ENCODE measurements at places on chromosomes 6 and 20.

DNA sequence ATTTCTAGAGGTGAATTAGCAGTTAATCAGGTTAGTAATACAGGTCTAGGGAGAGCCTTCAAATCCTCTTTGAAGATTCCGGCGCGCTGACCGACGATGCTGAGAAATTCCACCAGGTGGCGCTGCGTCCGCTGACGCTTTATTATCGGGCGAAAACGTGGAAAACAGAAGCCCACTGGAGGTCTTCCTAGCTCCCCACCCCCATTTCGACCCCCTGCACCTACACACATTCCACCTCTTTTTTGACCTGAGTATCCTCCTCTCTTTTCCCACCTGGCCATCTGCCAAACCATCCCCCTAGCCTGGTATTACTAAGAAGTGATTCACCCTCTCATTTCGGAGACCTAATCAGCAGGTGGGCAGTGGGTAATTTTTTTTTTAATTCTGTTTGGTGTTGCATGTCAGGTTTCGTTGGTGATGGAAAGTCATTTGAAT is 65.4 kb upstream of the RIN2 start:
- peak; percentile 7 for DNase-seq

GRCh38 chr6:139967497-139967896 is 593.0 kb upstream of the CITED2 start:
- no peak for DNase-seq

DNA sequence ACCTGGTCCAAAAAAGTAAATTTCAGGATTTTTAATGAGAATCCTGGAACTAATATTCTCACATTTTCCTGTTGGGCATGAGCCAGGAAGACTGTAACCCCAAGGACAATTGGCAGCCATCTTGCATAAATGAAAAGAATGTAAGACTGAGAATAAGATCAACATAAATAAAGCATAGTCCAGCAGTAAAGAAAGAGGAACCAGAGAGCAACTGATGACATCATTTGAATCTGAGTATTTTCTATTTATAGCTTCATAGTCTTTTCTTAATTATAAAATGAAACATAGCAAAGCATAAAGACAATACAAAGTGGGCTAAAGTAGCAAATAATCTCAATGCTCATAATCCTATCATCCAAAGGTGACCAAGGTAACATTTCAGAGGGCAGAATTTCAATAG is 26.6 kb upstream of the FBXL4 start:
- DNase-seq = no peak

DNA sequence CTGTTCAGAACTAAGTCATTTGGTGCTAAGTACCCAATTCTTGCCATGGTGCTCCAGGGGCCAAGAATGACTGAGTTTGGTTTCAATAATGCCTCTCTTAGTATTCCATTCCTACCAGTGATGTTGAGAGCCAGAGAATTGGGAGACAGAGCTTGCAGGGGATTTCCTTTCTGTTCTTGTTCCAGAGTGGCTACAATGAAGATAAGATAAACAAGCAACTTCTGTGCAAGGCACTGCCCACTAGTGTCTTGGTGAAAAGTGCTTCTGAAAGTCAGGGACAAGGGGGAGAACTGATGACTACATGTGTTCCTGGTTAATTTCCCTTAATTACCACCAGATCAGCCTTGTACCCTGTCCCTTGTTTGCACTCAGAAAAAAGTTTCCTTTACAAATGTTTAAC is 421.6 kb downstream of the BCKDHB start:
- DNase-seq = no peak

DNA sequence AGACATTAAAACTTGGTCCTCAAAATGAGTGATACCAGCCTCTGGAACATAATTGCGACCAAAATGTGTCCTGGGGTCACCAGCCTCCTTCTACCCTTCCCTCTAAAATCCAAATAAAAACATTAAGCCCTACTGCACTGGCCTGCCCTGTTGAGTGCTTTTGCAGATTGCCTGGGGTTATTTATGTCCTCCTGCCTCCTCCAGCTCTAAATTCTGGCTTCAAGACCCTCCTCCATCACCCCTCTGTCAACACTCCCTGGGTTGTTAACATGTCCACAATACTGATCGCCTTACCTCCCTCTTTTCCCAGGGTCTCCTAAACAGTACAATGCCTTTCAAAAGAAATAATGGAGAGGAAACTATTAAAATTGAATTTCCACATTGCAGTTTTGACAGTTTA is 327.5 kb downstream of the NRN1 start:
- DNase-seq = no peak

DNA sequence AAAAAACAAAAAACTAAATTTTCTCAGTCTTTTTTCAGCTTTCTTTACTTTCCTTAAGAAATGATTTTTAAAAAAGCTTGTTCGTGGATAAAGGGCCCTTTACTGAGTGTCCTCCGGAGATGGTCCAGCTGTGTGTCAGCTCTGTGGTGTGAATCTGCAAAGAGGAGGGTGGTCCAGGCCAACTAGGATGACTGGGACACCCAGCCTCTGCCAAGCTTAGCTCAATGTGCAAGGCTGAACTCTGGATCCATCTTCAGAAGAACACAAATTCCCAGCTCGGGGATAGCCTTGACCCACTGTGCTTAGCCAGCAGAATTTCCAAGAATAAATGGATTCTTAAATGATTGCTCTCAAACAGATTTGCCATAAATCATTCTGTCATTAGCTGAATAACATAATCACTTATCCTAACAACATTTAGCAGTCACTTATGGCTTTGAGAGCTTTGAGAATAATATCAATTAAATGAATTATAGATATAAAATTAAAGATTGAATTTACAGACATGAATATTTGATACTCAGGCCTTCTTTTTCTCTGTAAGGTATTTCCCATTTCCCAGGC is 14.2 kb upstream of the CALHM5 start:
- DNase-seq = no peak

DNA sequence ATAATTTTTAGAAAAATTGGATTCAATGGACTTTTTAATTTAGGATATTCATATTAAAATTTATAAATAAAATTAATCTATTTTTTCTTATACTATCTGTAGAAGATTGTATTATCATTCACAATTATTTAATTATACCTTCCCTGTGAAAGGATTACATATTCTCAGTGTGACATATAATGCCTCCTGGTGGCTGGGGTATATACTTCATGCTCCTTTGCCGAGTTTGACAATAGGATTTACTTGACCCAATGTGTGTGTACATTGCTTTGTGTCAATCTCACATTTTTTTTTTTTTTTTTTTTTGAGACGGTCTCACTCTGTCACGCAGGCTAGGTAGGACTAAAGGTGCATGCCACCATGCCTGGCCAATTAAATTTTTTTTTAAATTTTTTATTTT is 230.0 kb upstream of the CHD6 start:
- no peak for DNase-seq

- DNase-seq = no peak
Observed at GRCh38 chr20:40339661-40340449, 349.2 kb downstream of the MAFB start.

- DNase-seq = no peak
Observed at GRCh38 chr20:25318471-25319240, 70.8 kb downstream of the PYGB start.

DNA sequence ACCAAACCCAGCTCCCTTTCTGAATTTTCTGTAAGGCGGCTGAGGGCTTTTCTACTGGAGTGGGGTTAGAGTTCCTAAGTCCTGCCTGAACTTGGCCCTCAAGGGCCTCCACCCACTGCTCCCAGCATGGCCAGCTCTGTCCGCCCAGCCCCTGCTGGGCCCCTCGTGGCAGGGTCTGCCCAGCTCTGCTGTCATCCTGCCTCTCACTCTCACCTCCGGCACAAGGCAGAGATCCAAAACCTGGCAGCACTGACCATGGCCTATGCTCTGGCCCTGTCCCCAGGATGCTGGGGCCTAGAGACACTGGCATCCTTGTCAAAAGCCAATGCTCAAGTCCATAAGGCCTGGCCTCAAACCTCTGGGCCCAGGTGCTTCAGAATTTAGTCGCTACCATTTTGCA is 61.1 kb downstream of the TAF4 start:
- no peak for DNase-seq

GRCh38 chr6:126361832-126362440 is 22.0 kb downstream of the CENPW start:
- DNase-seq = no peak

- DNase-seq = no peak
Observed at GRCh38 chr6:138948546-138949179, 39.4 kb downstream of the REPS1 start.

Data from SW 1271 (cell line).